ENCODE measurements at places on chromosomes 13 and 19.

GRCh38 chr13:112815871-112816270, 126.0 kb downstream of the ATP11A start:
- no peak for DNase-seq

DNA sequence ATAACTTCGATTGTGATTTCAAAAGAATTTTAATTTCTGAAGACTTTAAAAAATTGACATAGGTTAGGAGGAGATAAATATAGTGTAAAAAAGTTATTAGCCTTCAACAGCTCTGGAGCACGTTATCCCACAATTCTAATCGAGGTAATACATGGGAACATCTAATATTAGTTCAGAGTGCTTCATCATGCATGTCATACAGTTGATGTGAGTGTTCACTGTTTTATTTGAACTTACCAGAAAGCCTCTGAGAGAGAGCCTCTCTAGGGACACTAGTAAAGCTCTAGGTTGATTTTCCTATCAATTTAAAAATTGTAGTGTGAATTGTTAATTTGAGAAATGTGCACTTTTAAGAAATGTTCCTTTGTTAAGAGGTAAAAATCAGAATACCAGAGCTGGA, 140.4 kb downstream of the LMO7 start:
- no peak for DNase-seq

GRCh38 chr19:3368848-3369336, 2.5 kb downstream of the NFIC start:
- peak; percentile 44 for DNase-seq

DNA sequence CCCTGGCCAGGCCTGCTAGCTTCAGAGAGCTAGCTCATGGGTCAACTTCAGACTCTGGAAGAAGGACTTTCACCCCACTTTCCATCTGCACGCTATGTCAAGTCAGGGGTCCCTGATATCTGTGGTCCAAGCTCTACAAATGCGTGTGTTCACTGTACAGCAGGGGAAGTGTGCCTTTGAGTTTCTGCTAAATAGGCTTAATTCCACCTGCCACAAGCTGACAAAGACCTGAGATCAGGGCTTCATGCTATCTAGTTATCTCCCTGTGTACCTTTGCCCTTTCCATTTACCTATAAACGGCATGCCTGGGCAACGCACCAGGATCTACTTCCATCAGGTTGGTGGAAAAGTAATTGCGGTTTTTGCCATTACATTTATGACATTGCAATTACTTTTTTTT, 10.7 kb upstream of the SULT2A1 start:
- DNase-seq = no peak

- no peak for DNase-seq
These were observed 2.5 kb downstream of the RAX2 start for GRCh38 chr19:3769494-3769893.

DNA sequence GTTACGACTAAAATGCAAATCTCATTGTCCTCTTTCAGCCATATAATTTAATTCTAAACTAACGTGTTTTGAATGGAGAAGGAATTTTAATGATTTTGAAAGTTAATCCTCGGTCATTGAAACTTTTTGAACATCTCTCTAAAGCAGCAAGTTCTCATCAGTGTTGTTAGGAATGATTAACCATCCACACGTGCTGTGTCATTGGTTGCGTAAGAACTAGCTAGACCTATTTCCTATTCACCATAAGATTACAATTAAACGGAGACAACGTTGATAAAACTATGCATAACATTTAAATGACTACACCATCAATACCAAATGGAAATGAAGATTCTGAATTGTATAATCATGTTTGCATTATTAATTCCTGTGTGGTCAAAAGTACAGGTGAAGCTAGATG, 155.6 kb upstream of the IRS2 start:
- no peak for DNase-seq

- DNase-seq = peak; percentile 93
These were observed at the start of gene IL27RA for GRCh38 chr19:14031719-14032480. TSS of gene IL27RA (plus strand) at chr19:14031762. CDS start at chr19:14031873, 111 bp downstream.

DNA sequence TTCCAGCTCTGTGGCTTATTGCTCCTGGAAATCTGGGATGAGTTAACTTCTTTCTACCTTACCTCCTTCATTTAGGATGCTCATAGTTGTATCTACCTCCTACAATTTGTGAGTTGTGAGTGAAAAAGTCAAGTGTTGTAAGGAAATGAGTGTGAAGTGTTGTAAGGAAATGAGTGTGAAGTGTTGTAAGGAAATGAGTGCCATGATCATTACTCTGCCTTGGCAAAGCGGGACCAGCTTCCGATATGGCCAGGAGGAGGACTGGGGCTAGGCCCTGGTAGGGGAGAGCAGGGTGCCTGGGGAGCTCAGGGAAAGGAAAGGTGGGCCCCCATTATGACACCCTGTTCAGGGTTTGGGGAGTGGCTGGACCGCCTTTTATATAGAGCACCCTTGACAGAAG, 435.2 kb downstream of the FGF9 start:
- DNase-seq = no peak

- DNase-seq = no peak
These were observed 491.7 kb upstream of the SLC10A2 start for GRCh38 chr13:103557878-103558277.

- no peak for DNase-seq
These were observed 13.2 kb downstream of the PCDH8 start for GRCh38 chr13:52835071-52835839.

GRCh38 chr19:45920458-45920857, 5.9 kb upstream of the NANOS2 start:
- no peak for DNase-seq

GRCh38 chr19:4594201-4594600, 34.7 kb upstream of the SEMA6B start:
- DNase-seq = no peak

GRCh38 chr13:92802776-92803175, 423.8 kb upstream of the GPC6 start:
- no peak for DNase-seq

DNA sequence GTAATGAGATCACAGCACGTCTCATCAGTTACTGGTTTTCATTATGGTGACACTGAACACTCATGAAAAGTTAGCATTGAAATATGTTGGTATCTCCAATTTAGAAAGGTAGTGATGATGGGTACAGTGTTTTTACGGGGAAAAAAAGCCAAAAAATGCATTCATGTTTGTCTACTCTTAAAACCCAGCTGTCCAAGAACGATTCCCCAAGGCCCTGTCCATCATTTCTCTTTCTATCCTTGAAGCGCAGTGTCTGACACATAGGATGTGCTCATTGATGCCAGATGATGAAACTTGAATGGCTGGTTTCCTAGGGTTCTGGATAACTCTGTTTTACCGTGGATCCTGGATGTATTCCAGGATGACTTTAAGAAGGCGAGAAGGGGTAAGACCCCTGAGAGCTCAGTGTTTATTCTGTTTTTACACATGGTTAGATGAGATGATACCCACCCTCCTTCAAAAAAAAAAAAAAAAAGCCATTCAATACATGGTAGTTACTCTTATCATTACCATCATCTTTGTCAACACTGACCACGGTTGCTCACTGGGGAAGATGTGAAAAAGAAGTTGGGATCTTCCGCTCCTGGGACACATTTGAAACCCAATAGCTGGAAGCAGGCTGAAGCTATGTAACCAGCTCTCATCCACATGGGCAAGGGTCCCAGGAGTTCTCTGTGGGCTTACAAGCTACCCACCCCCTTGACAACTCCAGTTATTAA, 22.5 kb downstream of the SERP2 start:
- no peak for DNase-seq

- no peak for DNase-seq
These were observed 27.4 kb upstream of the TINCR start for GRCh38 chr19:5595129-5595528.

GRCh38 chr19:54694648-54695047, 29.6 kb upstream of the KIR3DL3 start:
- DNase-seq = no peak

DNA sequence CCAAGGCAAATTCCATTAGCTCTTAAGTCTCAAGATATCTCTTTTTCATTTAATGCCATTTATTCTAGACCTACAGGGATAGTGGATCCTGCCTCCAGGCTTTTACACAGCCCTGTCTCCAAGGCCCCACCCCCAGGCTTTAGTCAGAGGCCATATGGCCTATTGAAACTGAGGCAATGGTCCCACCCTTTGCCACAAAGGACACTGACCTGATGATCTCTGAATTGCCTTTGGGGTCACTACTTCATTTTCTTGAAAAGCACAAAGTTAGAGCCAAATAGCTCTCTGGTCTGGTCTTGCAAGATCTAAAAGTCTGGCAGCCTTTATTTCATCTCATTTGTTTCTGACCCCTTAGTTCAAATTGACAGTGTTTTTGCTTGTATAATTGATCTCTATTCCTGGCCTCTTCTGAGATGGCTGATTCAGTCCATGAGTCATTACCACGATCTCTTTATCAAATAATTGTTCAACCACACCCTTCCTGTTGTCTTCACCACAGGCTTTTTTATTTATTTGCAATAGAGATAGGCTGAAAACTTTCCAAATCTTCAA, 209.8 kb downstream of the FGF14 start:
- DNase-seq = no peak

- peak; percentile 40 for DNase-seq
These were observed 2.7 kb downstream of the ING1 start for GRCh38 chr13:110716247-110716515.

DNA sequence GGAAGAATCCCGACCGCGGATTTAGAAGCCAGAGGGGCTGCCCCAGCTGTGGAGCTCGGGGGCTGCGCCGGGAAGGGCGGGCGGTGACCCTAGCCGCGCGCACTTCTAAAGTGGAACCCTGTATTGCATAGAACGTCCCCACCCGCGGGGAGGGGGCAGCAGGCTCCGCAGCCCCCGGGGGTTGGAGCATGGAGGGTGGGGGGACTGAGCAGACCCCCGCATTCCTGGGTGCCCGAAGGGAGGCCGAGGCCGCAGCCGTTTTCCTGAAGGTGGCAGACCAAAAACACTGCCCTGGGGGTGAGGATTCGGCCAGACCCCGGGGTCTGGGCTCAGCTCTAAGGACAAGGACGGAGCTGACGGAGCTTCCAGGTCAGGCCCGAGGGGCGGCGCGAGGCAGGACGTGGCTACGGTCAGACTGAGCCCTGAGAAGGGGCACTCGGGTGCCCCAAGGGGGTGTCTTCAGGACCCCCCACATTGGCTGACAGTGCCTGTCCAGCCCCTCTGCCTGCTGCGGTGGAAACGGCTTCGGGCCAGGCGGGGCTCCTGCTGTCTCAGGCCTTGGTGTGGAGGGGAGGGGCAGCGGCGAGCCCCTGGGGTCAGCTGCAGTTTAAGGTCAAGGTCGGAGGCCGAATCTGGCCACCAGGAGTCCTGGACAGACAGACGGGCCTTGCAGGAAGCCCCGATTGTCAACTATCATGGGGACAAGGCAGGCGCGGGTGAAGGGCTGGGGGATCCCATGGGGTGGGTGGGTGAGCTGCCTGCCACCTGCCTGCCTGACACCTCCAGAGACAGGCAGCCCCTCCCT, 12.6 kb downstream of the MKNK2 start:
- DNase-seq = peak; percentile 22

GRCh38 chr19:2084993-2085720, 11.0 kb downstream of the MOB3A start:
- DNase-seq = peak; percentile 99

DNA sequence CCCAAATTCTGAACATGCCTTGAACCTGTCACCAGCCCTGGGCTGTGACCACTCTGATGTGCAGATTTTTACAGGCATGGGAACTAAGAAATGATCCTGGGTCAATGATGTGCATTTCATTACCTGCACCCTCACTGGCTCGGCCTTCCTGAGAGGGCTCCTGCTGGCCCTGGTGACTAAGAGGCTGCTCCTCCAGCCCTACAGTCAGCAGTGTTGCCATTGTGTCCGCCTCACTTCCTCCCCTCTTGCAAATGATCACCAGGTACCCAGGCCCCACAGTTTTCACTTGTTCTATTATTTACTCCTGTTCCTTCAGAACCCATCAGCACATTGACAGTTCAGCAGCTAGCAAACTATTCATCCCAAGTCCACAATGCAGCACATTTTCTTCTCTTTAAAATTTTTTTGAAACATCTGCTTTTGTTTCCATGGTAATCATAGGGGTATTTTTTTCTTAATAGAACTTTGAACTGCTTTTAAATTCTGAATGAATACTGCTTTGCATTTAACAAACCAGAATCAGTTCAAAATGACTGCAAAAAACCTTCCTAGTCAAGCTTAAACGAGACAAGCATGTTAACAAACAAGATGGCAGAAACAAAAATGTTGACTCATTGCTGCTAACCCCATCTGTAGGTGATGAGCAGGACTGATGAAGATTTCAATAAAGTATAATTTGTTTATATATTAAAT, 29.3 kb downstream of the STARD13 start:
- DNase-seq = no peak
